Heart right ventricle (tissue), 16 donors: ENCODE measurements at places on chromosomes 3 and 15.

DNA sequence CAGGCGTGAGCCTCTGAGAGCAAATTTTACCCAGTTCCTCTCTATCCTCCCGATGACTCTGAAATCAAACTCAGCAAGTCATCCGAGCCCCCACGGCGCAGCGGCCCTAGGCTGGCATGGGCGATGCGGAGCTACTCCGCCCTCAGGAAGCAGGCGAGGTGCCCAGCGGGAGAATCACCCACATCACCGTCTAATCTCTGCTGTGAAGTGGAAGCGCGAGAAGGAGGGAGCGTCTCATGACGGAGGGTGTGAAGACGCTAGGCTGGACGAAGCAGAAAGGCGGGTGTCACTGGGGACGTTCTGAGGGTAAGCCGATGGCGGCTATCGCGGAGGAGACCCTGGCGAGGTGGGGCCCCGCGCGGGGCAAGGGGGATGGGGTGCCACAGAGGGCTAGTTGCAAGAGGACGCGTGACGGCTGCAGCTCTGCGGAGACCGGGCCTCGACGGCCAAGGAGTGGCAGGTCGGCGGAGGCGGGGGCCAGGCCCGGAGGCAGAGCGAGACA, 9.1 kb upstream of the GNAI2 start:
- DNase-seq: no peak

- peak; percentile 84 for DNase-seq
Measured at GRCh38 chr15:50876989-50877360, 31.5 kb upstream of the AP4E1 start.

DNA sequence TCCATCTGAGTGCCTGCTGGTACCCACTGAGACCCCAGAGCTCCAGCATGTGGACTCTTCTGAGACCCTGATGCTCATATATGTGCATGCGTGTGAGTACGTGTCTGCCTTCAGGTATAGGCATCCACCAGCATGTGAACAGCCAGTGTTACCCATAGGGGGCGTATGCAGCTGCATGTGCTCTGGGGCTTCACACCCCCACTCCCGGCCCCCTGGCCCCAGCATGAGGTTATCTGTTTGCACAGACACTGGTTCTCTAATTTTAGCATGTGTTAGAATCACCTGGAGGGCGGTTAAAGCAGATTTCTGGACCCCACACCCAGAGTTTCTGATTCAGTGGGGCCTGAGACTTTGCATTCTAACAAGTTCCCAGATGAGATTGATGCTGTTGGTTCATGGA, 824 bp upstream of the CILP start:
- DNase-seq: no peak

- no peak for DNase-seq
Measured at GRCh38 chr15:96336596-96337364, 6.3 kb downstream of the NR2F2 start.

DNA sequence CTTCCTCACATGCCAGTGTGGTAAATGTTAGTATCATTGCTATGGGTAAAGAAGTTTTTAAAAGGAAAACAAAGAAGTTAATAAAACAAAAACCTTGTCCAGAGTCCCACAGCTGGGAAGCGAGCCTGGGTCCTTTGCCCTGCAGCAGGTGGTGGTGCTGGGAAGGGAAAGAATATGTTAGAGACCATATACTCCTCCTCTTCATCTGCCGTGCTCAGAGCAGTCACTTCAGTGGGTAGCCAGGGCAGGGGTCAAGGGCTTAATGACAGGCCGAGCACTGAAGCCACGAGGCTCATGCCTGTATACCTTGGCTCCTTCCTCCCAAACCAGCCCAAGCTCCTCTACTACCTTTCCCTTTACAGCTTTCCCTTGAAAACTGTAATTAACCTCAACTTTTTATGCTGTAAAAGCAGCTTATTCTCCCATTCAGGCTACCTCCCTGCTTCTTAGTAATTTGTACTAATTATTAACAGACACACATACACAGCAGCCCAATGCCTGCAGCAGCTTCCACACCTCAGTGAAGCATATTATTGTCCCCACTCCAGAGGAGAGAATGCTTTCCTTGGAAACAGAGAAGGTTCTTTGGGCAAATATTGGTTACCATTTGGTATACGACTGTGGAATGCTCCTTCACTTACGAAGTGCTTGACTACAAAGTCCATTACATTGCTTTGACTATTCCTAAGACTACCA, 362.1 kb downstream of the EPHB1 start:
- no peak for DNase-seq
